ENCODE measurements at places on chromosomes 12 and 14.

DNA sequence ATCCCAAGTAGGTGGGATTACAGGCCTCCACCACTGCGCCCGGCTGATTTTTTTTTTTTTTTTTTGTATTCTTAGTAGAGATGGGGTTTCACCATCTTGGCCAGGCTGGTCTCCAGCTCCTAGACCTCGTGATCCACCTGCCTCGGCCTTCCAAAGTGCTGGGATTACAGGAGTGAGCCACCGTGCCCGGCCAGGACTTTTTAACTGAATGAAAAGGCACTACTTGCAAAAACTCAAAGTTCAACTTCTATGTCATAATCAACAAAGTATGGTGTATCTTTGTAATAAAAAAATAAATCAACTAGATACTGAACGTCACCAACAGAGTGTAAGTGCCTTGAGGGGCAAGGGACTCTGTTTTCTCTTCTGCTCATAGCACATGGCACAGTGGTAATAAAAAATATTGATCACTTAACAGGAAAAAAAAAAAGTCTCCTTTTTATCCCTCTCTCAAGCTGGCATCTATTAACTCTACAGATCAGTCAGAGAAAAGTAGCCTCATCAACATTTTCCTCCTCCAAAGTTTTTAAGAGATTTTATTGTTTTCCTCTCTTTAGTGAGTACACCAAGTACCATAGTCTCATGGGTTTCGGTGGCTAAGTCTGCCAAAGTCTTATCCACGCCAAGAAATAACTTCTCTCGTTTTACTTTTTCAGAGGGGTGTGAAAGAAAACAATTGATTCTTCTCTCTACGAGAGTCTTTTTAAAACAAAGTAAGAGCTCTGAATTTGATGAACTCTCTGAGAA lies 10.6 kb upstream of the FOXN3 start:
- DNase-seq = no peak

DNA sequence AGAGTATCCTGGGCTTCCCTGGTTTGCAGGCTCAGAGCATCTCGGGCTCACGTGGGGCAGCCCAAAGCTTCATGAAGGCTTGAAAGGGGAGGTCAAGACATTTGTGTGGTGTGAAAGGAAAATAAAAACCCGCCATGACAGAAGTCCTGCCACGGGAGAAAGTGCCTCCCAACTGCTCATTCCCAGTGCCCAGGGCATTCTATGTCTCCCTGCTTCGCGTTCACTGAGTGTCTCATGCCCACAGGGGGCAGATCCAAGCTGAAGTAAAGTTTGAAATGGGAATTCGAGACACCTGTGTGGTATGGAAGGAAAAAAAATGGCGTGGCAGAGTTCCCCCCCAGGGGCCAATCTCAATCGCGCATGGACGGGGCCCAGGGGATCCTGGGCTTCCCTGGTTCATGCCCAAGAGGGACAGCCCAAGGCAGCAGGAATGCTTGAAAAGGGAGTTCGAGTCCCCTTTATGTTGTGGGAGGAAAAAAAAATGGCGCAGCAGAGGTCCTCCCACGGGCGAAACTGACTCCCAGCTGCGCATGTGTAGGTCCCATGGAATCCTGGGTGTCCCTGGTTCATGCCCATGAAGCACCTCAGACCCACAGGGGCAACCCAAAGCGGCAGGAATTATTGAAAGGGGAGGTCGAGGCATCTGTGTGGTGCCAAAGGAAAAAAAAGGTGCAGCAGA lies 576.7 kb downstream of the ALG10 start:
- no peak for DNase-seq

DNA sequence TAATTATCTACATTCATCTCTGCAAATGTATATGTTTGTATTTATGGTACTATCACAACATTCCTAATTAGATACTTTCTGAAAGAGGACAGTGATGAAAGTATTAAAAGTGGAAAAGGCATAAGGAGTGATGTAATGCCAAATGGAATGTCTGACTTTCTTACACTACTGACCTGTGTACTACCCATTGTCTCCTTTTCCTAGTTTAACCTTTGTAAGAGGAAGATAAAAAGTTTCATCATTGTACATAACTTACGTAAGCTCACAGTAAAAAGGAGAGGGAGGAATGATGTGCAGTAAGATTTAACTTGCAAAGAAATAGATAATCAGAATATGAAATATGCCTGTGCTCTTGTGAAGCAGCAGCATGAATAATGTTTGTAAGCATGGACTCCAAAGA lies 55.9 kb downstream of the SOX5 start:
- DNase-seq = no peak

DNA sequence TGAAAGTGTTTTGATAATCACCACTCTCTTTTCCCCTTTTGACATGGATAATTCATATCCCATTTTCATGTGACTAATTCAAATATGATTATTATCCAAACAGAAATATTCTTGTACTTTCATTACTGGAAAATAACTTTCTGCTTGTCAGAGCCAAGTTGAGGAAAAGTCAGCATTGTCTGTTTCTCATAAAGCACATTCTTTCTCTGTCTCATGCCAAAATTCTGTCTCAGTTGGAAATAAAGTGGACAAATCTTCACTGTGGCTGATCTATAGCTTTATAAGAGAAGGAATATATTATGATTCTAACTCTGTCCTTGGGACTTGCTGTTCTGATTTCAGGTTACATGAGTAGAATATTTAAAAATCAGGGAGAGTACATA lies 22.7 kb upstream of the PRICKLE1 start:
- no peak for DNase-seq

DNA sequence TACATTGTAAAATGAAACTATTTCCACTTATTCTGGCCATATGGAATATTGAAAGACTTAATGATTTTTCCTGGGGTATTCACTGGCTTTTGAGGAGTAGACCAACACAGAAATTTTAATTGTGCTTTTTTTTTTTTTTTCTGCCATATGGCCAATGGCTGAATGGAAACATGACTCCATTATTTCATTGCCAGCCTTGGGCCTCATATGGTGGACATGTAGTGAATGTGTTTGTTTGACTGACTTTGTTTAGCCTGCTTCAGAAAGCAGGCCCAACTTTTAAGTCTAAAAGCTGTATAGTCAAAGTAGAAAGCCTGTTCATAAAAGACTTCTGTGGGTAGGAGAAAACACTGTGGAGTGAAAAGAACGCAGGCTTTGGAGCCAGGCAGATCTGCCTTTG lies 2.4 kb downstream of the GNG2 start:
- no peak for DNase-seq

DNA sequence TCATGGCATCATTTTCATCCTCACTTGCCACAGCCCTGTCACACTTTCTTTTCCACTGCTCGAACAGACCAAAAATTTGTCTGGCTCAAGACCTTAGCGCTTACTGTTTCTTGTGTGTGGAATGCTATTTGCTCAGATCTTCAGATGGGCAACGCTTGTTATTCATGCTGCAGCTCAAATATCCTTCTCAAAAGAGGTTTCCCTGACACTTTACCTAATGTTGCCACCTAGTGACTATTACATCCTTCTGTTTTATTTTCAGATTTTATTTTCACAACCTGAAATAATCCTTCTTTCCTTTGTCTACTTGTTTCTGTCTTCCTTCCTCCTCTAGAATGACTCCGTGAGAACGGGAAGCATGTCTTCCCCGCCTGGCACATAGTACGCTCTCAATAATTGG lies 5.6 kb downstream of the FBXO33 start:
- DNase-seq = peak; percentile 60

DNA sequence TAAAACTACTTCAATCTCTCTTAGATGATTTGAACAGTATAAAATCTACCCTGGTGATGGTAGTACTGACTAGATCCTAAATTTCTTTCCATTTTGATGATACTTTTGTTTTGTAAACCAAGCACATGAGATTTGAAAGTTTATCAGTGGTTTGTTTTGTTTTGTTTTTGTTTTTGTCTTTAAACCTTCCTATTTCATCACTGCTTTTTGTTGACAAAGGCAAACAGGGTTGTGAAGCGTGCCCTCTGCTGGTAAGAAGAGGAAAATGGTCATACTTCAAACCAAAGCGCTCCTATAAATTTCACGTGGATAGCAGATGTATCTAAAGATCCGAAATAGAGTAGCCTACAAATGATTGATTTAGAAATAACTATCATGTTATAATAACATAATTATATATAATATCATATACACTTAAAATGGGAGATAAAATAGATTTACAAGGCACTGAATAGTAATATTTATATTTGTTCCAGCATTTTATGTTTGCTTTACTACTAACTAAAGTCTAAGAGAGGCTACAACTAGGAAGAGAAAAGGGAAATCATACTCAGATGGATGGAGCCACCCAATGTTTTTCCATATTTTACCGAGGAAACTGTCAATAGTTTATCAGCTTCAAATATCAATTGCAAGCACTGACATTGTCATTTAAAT lies 254.0 kb upstream of the USP15 start:
- DNase-seq = peak; percentile 71

DNA sequence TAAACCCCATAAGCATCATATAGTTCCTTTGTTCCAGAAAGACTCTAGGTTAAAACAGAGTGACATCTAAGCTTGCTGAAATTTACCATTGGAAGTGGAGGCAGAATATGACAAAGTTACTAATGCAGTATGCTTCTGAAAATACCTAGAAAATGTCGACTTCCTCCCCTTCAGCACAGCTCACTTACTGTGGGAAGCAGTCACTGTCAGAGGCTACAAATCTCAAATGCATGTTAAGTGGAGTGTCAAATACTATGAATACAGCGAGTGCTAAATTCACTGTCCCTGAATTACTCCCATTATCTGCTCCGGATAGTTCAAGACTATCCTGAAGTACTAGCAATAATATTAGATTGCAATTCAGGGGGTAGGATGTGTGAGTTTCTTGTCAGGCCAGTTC lies 1454.6 kb downstream of the AACS start:
- no peak for DNase-seq

GRCh38 chr14:85409481-85410210 lies 120.3 kb upstream of the FLRT2 start:
- no peak for DNase-seq

- no peak for DNase-seq
Measured at GRCh38 chr14:104676694-104677511, 12.5 kb upstream of the INF2 start.

DNA sequence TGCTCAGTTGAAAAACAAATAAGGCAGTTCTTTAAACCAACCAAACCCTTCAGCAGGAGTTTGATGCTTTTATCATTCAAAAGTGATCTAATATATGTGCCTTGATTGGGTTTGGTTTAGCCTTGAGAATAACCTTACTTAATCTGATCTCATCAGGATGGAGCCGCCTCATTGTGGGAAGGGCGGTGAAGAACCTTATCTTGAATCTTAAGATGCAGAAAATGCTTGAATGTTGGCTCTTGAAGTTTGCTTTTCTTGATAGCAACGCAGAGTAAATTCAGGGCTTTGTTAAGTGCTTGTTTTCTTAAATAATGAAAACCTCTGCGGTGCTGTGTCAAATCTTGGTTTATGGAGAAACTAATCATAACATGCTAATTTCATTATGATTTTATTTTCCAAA lies 138.2 kb downstream of the MON2 start:
- no peak for DNase-seq

DNA sequence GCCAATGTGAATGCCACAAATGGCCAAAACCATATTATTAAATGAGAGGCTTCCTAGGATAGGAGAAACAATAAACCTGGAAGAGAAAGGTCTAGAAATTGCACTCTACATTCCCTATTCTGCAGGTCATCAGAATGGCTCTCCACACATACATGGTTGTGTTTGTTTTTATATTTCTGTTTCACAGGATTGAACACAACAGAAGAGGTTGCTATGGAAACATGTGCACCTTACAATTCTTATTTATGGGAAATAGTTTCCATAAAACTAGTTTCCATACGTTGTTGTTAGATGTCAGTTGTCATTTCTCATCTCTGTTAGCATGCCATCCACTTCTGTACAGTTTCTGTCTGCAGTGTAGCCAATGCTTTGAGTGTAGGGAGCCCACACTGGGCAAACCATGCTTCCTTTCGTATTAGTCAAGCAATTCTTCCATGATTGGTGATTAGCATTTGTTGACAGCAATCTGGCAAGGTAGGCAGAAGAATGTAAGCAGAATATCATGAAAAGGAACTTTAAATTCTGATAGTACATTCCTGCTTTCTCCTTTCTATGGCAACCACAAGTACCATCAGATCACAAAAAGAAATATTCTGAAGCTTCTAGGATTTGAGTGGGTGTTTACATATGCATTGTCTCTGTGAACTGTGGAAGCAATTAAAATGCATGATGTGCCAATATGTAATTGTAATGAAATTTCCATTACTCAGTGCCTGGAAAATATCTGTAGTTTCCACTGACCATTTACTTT lies 141.6 kb upstream of the AVPR1A start:
- DNase-seq = no peak
